ENCODE measurements at places on chromosomes 16 and 17.

DNA sequence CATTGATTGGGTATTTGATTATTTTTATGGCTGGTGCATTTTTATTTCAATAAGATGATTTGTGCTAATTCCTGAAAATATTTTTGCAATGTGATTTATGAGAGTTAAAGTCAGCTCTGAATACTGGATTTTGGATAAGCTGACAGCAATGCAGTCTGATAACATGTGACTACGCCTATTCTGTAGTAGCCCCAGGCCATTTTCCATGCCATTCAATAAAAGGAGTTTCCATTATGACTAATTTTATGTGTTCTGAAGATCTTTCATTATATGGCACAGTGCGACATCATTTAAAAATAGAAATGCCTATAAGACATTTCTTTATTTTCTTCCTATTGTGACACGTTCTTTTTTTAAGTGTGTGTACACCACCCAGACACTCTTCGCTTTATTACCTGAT is 46.3 kb downstream of the KCNJ2 start:
- no peak for DNase-seq

DNA sequence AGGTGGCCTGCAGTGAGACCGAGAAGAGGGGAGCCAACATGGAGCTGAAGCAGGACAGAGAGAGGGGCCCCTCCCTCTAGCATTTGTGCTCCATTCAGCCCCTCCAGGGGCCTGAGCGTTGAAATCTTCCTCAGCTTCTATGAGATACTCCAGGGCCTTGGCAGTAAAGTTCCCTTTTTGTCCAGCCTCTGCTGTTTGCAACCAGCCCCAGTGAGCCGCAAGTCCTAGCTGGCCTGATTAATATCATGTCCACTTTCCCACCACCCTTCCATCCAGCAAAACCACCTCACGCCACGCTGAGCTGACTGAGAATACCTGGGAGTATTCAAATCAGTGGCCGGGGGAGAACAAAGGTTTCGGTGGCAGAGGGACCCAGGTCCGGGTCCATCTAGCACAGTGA is 11.7 kb upstream of the RPH3AL start:
- DNase-seq: no peak

DNA sequence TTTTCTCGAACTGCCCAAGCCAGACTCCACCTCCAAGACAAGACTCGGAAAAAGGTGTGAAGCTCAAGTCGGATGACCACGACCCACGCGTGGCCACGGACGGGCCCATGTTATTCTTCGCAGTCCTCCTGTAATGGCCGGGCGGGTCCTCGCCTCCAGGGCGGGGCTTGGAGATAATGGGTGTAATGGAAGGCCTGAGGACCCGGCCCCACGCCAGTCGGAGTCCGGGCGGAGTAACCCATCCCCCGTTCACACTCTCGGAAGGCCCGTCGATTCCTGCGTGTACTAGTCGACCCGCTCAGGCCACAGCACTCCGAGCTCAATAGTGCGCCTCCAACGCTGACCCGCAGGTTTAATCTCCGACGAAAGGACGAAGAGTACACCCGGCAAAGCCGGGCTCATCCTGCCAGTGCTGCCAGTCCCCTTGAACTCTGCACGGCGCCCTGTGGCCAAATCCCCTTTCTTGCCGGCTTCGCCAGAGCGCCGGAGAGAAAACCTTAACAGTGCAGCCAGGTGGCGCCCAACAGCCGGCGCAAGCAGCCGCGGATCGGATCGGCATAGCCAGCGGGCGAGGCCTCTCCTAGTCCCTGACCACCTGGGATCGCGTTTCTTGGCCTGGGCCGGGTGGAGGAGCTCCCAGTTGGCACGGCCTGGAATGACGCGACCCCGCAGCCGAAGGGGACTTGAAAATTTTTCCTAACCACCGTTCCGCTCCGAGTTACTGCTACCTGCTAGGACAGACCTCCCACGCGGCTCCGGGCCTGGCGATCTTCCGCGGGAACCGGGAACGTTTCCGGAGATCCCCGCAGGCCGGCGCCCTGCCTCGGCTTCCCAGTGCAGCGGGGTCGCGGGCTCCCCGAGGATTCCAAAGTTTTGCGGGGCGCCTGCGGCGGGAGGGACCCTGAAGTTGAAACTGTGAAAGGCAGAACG is 762.0 kb downstream of the KCNJ18 start:
- no peak for DNase-seq

- no peak for DNase-seq
Observed at GRCh38 chr17:55584055-55584685, 72.9 kb upstream of the SMIM36 start.

GRCh38 chr17:7001318-7001961 is 5.6 kb downstream of the ALOX12 start:
- peak; percentile 71 for DNase-seq

GRCh38 chr17:35242158-35242804 is 591 bp upstream of the SLFN5 start:
- DNase-seq: peak; percentile 95

GRCh38 chr16:46718214-46718613 is 28.8 kb downstream of the ORC6 start:
- DNase-seq: no peak

GRCh38 chr17:75160211-75160610 is 5.9 kb upstream of the JPT1 start:
- DNase-seq: no peak

DNA sequence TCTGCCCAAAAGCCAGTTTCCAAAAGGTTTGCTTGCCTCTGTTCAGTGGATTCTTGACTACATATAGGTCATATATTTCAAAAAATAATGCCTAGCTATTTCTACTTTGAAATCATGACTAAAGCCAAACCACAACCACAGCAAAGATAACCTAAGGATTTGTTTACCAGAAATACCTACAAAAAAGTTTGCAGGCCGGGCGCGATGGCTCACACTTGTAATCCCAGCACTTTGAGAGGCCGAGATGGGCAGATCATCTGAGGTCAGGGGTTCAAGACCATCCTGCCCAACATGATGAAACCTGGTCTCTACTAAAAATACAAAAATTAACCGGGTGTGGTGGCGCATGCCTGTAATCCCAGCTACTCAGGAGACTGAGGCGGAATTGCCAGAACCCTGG is 15.2 kb downstream of the CARHSP1 start:
- peak; percentile 12 for DNase-seq

- DNase-seq: no peak
Observed at GRCh38 chr16:72635104-72635503, 412.8 kb downstream of the ZFHX3 start.
